KG1 (cell line): ENCODE measurements at places on chromosomes 1 and 21.

GRCh38 chr1:205128050-205128449 is 6.3 kb upstream of the RBBP5 start:
- no peak for DNase-seq

DNA sequence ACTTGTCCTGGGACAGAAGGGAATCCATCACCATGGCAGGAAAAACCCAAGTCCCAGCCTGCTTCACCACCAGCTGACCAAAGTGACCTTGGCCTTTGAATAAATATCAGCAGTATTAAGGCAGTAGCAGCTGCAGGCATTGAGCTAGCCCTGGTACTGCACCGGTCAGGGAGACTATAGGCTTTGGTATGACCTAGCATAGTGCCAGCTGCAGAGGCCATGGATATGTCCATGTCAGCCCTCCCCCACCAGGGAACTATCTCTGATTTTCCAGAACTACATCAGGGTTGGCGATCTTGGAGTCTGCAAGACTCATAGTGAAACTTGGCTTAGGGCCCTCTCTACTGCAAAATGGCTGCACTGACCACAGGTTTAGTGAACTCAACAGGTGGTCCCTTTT is 49.2 kb upstream of the FAM20B start:
- no peak for DNase-seq

- no peak for DNase-seq
Observed at GRCh38 chr1:218743861-218744505, 398.8 kb downstream of the TGFB2 start.

- no peak for DNase-seq
Observed at GRCh38 chr21:43989401-43989800, 22.7 kb upstream of the TRAPPC10 start.

GRCh38 chr1:24972221-24972914 is 42.3 kb upstream of the RUNX3 start:
- no peak for DNase-seq

- DNase-seq, result no peak
Observed at GRCh38 chr1:169094897-169095569, 11.5 kb upstream of the ATP1B1 start.

DNA sequence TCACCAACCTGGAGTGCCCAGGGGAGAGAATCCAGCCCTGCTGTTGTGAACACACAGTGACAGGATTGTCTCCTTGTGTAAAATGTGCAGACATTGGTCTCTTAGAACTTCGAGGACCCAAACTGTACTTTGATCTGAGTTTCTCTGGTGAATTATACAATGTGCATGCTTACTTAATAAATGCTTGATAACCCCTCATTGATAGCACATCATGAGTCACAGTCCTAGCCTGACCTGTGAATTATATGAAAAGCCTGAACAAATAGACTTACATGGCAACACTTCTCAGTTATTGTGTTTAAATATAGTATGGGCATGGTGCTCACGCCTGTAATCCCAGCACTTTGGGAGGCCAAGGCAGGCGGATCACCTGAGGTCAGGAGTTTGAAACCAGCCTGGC is 22.6 kb downstream of the IFNGR2 start:
- no peak for DNase-seq

DNA sequence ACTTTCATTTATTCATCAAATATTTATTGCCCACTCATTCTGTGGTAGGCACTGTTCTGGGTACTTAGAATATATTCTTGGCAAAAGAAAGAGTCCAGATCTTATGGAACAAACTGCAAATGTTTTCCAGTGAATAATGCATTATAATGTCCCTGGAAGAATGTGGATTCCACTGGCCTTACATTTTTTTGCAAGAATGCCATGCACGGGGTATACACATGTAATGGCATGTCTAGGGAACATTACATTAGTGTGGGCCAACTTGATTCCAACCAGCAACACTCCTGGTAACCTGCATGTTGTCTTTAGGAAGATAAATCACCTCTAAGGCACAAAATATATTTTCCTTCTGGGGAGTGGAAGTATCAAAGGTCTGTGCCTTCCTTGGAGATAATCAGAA is 33.0 kb upstream of the IFI44L start:
- no peak for DNase-seq

DNA sequence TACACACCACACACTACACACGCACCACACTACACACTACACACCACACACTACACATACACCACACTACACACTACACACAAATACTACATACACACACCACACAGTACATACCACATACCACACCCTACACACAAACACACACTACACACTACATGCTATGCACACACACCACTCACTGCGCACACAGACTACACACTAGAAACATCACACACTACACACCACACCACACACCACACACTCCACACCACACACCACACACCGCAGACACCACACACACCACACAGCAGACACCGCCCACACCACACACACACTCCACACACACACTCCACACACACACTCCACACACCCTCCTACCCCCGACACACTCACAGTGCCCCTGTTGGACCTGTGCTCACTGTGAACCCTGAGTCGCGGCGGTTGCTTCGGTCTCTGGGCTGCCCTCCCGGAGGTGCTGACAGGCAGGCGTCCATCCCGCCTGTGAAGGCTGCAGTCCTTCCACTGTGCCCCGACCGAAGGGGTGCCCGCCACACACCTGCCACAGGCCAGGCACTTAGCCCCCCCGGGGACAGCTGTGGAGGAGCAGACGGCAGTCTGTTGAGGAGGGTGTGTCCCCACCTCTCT is 21.4 kb downstream of the TFF3 start:
- no peak for DNase-seq

DNA sequence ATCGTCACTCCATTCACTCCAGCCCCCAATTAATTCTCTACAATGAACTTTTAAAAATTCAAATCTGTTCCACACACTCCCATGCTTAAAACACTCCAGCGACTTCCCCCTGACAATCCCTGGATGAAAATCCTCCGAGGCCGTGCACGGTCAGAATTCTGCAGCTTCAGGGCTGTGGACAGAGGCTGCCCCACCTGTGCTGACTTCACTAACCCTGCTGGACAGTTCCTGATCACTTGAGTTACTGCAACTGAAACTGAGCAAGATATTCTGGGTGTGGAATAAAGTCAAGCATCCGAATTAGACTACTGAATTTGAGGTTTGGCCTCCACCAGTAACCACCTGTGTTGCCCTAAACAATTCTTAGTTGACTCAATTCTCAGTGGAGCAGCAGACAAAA is 1.0 kb upstream of the JAK1 start:
- DNase-seq, result no peak

- DNase-seq, result no peak
Observed at GRCh38 chr1:88612292-88612691, 71.8 kb upstream of the PKN2 start.
